NCI-H1417 treated with DMSO at 0.1 percent for 48 hours (cell line): ENCODE measurements at places on chromosomes 16 and 17.

GRCh38 chr17:28247671-28248555, 71.1 kb upstream of the TMEM97 start:
- DNase-seq = no peak

- DNase-seq = no peak
Measured at GRCh38 chr17:17469996-17470395, 6.8 kb upstream of the MED9 start.

DNA sequence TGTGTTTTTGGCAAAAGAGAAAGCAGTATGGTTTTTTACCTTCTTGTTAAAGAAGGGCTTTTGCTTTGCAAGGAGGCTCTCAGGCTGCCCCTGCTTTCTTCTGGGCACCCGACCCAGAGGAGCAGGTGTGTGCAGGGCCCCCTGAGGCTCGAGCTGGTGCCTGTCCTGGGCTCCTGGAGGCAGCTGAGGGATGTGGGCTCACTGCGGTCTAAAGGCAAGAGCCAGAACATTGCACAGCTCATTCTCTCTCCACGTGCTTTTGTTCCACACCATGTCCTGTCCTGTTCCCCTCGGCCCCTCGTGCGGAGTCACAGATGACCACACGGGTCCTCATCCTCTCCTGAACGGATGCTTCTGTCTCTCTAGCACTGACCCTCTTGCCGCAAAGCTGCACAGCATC, 36.7 kb upstream of the CAPN15 start:
- DNase-seq = no peak

DNA sequence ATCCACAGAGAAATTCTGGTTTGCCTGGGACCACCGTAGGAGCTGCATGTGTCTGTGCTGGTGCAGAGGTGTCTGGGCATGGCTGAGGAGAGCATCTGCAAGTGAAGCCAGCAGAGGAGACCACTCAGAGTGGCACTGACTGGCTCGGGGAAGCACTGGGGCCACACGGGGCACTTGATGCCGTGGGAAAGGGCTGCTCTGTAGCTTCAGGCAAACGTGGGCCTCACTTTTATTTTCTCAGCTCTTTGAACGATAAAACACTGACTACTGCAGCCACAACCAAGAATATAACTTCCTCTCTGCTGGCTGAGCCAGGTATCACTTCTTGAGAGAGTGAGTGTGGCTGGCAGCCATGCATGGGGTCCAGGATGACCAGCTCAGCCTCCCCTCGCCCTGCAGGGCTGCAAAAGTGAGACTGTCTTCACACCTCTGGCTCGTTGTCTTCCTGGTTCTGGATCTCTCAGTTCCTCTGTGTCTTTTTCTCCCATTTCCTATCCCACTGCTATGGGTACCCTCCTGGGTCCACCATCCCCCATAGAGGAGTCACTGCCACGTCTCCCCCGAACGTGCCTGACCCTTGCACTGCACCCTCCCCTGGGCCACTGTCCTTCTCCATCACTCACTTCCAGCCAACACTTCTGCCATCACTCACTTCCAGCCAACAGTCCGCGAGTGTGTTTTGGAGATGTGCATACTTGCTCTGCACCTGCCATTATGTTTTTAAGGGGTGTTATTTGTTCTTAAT, 201.4 kb upstream of the CHMP6 start:
- no peak for DNase-seq

- DNase-seq = no peak
Measured at GRCh38 chr17:51362811-51363585, 102.7 kb downstream of the UTP18 start.

DNA sequence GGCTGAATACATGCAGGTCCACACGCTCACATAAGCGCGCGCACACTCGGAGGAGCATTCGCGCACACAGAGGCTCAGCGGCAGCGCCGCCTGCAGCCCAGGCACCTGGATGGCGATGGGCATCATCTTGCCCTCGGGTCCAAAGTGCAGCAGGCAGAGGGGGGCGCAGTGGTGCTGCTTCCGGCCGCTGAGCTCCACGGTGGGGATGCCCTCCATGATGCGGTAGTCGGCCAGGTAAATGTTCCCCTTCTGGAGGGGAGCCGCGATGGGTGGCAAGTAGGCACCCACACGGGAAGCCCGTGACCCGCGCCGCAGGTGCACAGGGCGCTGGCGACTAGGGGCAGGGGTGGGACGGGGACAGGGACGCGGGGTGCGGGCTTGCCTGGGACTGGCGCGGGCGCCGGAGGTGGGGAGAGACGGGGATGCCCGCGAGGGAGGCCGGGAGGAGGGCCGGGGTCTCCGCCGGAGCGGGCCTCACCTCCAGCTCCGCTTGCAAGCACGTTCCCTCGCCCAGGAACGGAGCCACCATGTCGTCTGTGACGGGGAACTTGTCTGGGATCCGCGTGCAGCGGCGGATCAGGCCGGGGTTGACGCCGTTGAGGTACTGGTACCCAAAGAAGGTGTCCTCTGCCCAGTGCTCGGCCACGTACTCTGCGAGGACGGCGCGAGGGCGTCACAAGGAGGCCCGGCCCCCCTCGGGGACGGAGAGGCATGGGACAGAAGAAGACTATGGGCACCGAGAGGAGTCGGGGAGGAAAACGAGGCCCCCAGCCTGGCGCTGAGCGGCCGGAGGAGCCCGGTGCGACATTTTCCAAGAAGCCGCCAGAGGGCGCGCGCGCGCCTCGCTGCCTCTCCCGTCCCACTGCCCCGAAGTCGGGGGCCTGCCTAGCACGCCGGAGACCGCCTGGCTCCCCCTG, 8.0 kb downstream of the ALOX12B start:
- DNase-seq = peak; percentile 5

DNA sequence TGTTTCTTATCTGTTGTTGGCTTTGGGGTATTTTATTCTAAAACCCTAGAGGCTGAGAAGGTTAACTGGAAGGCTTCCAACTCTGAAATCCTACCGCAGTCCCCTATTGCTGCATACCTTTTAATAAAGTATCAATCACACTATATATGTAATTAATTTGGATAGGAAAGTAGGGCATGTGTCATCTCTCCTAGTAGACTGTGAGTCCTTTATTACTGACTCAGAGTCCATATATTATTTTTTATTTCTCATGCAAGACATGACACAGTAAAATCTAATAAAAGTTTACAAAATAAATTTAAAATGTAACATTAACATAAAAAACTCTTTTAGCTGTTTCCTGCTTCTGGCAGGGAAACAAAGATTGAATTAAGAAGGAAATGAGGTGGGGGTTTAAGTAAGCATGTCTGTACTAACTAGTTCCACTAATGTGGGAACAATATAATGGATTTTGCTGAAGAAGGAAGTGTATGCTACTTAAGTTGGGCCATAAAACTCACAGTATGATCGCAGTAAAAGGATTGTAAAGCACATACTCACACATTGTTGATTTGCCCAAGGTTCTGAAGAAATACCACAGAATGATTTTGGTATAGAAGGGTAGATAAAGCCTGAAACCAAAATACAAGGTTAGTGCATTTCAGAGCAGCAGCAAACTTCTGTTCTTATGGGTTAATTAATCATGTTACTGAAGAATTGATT, 97.6 kb upstream of the HLF start:
- DNase-seq = no peak

DNA sequence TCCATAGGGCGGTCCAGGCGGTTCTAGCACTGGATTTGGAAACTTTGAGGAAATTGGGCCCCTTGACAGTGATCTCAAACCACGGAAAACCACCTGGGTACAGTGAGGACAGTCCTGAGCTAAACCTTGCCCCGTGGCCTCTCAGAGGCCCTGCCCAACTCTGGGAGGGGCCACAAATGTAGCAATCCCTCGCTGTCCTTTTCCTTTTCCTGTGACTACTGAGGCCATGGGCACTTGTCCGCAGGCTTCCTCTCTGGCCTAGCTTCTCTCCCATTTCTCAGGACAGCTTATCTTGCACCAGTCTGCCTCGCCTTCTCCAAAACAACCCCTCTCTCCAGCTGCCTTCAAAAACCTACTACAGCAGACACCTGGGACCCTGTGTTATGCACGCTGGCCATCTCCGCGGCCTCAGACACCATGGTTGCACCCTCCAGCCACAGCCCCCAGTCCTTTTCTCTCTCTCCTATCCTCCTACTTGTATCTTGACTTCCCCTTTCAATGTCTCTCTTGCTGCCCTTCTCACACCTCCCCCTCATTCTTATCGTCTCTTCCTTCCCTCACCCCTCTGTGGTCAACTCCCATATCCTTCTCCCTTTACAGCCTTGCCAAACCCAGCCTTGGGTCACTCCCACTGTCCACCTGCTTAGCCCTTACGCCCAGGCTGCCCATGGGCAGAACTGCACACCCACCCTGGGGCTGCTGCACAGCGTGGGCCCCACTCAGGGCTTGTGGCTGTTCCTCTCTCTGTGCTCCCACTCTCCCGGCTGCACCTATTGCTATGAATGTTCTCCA, 7.6 kb downstream of the SCPEP1 start:
- no peak for DNase-seq

DNA sequence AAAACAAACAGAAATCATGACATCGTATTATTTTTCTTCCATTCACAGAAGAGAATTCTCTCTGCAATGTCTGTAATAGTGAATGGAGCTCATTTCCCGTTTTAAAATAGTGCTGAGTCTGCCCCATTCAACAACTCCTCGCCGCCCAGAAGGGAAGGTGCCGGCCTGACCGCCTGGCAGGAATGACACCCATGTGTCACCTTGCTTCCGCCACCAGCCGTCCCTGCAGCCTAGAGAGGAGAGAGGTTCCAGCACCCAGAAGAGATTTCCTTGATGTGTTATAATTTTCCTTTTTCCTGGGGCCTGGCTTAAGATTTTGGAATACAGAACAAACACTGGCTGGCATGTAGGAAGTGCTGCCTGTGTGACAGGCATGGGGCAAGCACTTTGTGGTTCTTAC, 60.0 kb downstream of the MEAK7 start:
- DNase-seq = no peak

DNA sequence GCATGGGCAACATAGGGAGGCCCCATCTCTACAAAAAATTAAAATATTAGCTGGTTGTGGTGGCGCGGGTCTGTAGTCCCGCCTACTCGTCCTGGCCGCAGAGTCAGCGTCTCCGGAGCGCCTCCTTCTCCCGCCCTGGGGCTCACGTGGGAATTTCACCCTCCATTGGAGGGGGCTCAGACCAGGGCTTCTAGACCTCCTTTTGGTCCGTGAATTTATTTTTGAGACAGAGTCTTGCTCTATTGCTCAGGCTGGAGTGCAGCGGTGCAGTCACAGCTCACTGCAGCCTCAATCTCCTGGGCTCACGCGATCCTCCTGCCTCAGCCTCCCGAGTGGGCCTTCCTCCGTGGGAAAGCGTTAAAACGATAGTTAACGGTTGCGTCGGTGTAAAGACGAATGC, 394 bp upstream of the NME4 start:
- no peak for DNase-seq

DNA sequence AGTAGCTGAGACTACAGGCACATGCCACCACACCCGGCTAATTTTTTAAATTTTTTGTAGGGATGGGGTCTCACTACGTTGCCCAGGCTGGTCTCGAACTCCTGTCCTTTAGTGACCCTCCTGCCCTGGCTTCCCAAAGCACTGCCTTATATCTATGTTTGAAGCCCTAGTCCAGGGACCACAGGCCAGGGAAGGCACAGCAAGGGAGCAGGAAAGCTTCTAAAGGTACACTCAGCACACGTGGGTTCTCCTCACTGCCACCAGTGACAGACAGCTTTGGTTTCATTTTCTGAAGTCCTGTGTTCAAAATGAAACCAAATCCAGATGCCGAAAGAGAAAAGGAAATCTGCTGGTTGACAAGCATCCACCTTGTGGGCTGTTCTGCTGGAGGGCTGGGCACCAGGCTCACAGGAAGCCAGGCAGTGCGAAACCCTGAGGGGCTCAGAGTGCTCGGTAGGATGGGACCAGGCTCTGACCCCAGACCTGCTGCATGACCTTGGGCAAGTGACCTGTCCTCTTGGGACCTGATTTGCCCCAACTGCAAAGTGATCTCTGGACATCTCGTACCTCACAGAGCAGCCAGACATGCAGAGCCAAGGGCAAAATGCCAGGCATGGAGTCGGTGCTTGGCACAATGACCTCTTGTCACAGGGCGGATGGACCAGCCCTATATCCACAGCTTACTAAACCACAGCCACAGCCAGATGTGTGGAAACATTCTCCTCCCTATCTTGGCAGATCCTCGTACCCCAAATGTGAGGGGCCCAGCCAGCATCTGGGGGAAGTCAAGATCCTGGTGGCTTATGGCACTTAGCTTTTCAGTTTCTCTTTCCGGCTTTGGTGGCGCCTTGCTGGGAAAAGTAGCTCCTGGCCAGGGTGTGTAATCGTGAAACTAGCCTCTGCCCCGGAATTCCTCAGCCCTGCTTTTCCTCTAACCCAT, 2.8 kb upstream of the SOCS1 start:
- DNase-seq = no peak

- DNase-seq = no peak
Measured at GRCh38 chr16:53085369-53085843, 30.6 kb downstream of the CHD9 start.

DNA sequence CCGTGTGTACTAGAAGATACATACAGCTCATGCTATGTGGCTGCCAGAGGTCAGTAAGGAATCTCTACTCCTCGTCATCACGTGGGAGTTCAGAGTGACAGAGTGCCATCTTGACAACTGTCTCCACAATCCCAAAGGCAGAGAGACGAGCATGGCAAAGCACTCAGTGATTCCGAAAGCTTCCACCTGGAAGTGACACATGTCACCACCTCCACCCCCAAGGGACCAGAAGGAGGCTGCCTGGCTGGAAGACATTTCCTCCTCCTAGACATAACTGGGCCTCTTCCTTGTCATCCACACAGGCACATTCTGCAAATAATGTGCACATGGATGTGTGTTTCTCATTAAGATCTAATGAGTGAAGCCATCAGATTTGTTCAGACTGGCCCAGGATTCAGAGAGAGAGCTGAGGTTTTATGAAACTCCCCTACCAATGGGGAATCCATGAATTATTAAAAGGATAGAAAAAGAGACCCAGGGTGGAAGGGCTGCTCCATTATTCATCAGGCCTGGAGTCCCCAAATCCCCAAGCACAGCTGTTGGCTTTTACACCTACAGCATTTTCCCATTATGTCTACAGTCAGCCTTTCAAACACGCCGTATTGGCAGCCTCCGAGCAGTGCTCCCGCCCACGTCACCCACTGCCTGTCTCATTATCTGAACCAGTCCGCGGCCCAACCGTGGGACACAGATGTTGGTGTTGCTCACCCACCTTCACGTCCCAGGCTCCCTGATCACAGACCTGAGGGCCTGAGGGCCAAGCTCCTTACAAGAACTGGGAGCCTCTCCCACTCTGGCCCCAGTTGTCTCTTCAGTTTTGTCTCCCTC, 3.3 kb upstream of the CACNG5 start:
- no peak for DNase-seq

DNA sequence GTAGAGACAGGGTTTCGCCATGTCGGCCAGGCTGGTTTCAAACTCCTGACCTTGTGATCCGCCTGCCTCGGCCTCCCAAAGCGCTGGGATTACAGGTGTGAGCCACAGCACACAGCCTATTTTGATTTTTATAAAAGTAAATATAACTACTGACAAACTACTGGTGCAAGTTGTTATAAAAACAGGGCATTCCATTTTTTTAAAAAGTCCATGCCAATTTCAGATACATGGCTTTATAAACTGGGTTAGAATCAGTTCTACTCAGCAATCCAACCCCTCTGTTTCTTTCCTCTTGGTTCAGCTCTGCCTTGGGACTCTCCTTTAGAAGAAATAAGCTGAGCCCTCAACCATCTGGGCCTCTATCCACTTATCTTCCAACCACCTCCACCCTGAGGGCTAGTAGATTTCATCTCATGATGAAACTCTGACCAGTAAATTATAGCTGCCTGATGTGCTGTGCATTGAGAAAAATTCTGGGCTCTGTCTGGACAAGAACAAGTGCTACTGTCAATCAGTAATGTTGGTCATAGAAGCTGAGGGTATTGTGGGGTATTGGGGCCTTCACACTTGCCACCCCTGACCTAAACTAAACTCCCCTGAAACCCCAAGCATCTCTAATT, 10.2 kb downstream of the RANBP10 start:
- no peak for DNase-seq

- DNase-seq = no peak
Measured at GRCh38 chr17:58358408-58359172, 6.6 kb upstream of the SUPT4H1 start.
